ENCODE measurements at places on chromosomes 7 and 10.

DNA sequence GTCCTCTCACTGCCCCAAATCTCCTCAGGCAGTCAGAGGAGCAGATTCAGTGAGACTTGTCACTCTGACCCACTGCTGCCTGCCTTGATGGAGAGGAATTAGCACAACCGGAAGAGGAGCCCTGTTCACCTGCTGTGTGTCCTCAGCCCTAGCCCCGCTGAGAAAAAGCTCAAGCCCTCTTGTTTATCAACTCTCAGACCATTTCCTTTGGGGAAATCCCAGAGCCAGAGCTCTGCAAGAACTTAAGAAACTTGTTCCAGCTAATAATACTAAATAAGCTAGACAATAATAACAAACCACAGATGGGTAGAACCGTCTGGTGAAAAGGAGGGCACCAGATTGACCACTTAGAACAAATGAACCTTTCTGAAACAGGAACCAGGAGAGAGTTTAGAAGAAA is 37.7 kb upstream of the ITGB1 start:
- no peak for DNase-seq

DNA sequence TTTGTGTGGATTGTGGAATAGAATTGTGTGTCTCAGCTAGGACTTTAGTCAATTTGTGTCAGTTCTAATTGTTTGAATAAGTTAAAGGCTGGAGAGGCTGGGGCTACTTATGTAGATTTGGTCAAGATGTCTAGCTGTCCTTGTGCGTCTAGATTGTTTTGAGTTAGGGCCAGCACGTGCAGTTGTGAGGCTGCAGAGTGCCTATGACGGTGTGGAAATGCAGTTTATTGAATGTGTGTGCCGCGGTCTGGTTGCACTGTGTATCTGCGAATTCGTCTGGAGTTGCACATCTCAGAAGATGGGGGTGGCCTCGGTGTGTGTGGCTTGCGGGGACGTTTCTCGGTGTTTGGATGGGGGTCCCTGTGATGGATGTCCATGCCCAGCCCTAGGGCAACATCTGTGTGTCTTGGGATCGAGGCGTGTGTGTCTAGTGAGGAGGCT is 10.2 kb downstream of the EMX2 start:
- DNase-seq, result no peak

DNA sequence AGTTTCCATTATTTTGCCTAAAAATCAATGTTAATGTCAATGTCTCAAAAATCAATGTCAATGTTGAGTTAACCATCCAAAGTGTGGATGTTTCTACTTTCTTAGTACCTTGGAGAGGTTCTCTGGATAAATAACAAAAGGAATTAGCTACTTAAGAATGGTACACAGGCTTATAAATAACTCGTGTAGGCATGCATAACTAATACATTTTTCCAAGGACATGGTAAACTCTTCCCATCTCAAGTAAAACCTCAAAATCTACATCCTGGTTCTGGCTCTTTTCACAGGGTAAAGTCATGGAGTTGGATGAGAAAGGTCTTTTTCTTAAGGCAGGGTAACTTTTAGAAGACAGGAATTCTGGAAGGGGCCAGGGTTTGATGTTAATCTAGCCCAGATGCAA is 59.9 kb downstream of the CAV1 start:
- no peak for DNase-seq

GRCh38 chr10:60704471-60704870 is 73.8 kb upstream of the CDK1 start:
- DNase-seq, result no peak

GRCh38 chr7:66751945-66752344 is 11.4 kb downstream of the RABGEF1 start:
- no peak for DNase-seq

DNA sequence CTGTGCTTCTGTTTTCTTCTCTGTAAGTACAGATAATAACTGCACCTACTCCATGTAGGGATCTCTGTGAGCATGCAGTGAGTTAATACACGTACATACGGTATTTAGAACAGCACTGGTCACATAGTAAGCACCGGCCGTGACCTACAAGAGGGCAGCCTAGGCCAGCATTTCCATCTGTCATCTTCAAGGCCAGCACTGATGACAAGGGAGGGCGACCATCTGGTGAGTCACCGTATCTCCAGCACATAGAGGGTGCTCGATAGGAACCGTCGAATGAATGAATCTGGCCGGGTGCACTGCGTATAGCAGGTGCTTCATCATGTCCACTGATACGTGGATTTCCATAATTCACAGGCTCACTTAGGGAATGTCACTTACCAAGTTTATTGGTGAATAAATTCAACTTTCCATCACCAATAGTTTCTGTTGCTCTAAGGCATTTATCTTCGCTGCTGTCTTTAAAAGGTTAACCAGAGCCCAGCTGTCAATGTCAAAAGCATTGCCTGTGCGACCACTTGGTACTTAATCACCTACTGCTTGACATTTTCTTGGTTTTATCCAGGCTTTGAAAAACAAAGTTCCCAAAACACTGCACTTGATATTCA is 8.3 kb downstream of the NOD1 start:
- DNase-seq, result no peak

DNA sequence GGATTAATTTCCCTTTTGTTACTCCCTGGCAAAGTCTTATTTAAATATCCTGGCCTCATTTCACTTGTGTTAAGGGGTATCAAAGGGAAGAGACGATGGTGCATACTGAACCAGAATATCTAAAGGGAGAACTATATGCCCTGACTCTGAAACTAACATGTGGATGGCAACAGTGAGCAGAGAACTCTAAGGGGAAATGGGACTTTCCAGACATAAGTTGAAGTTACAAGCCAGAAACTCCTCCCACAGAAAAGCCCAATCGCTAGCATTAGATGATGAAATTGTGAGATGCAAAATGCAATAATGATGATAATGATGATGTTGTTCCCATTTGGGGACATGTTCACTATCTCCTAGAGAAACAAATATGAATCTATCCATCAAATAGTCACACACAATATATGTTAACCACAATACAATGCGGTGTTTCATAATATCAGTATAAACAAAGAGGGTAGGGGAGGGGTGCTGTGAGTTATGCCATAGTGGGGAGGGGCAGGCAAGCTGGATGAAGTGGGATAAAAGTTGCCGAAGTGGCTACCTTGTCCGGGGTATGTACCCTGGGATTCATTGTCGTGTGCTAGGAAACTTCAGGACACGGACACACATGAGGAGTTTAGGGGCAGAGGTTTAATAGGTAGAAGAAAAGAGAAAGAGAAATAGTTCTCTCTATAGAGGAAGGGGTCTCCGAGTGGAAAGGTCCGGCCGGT is 37.1 kb downstream of the TMEM229A start:
- no peak for DNase-seq

GRCh38 chr10:75910032-75910431 is 478.6 kb downstream of the LRMDA start:
- no peak for DNase-seq

- no peak for DNase-seq
These were observed 38.8 kb downstream of the EPC1 start for GRCh38 chr10:32308027-32308603.

DNA sequence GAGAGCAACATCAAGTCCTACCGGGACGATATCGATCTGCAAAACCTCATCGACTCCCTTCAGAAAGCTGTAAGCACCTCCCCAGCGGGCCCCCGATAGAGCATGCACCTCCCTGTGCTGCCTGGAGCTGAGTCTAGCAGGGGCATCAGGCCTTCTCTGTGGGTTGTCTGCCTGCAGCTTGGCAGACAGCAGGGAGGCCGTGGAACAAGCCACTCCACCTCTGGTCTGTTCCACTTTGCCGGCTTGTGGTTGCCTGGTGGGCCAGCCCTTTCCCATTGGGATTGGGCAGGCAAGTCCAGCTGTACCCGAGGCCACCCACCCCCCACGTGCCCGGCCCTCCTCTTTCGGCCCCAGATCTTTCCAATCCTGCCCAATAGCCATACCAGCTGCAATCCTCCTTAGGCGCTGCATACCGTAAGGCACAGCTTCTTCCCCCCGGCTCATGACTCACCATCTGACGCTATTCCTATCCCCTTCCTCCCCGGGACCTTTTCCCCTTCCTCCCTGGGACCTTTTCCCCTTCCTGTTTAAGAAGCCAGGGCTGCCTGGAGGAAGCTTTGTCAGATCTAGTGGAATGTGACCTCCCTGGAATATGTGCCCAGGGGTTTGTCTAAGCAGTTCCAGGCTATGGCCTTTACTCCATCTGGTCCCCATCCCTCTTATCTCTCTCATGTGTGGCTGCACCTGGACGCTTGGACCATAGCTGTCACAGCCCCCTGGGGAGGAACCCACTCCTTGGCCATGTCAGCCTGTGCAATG is 28.1 kb upstream of the SH2D4B start:
- DNase-seq, result peak; percentile 94

DNA sequence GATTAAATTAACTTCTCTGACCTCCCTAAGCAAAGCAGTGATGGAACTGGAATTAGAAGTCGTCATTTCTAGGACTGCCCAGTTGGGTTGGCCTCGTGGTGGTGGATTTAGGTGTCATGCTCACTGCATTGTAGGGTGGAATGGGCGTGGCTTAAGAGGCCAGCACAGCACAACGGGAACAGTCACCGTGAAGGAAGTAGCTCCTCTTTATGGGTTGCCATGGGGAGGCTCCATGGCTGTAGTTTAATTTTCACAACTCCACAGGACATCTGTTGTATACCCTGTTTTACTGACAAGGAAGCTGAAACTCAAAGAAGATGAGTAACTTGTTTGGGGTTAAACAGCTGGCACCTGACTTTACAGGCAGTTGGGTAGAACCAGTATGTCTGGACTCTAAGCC is 208.3 kb downstream of the CELF2 start:
- no peak for DNase-seq

GRCh38 chr7:138864667-138865066 is 66.7 kb upstream of the ATP6V0A4 start:
- DNase-seq, result peak; percentile 5

GRCh38 chr7:99755085-99755484 is 20.1 kb upstream of the CYP3A7 start:
- no peak for DNase-seq

DNA sequence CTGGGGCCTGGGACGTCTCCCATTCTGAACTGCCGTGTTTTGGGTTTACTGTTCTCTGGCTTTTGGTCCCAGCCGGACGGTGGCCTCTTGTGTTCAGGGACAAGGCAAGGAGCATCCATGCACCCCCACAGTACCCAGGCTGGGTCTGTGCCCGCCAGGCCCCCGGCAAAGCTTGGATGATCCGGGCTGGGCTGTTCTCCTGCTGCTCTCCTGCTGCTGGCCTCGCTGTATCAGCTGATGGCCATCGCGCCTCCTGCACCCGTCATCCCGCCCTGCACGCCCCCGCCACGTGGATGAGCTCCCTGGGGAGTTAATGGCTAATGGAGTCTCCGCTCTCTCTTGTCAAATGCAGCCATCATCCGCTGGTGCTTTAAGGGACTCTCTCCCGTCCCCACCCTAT is 14.9 kb upstream of the PSMG3 start:
- DNase-seq, result no peak

DNA sequence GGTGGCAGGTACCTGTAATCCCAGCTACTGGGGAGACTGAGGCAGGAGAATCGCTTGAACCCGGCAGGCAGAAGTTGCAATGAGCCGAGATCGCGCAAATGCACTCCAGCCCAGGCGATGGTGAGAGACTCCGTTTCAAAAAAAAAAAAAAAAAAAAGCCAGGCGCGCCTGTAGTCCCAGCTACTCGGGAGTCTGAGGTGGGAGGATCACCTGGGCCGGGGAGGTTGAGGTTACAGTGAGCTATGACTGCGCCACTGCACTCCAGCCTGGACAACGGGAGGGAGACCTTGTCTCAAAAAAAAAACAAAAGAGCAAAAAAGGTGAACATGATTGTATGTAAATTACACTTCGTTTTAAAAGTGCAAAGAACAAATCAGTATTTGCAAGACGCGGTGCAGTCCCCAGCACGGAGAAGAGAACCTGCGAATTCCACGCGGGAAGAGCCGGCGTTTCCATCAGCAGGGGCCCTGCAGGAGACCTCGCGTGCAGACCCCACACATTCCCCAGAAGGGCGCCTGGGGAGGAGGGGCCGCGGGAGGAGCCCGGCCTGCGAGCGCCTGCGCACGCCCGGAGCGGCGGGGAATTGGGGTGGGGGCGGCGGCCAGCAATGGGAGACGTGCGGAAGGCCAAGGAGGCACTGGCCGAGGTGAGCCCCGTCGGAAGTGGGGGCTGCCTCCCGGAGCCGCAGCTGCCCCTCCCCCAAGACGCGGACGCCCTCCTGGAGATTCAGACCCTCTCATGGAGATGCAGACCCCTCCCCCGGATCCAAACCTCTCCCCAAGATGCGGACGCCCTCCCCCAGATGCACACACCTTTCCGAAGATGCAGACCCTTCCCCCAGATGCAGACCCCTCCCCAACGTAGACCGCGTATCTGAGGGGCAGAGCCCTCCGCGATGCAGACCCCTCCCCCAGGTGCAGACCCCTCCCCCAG is 16.7 kb upstream of the SUN1 start:
- peak; percentile 93 for DNase-seq

- no peak for DNase-seq
These were observed 99.9 kb downstream of the ANK3 start for GRCh38 chr10:60289800-60290199.

DNA sequence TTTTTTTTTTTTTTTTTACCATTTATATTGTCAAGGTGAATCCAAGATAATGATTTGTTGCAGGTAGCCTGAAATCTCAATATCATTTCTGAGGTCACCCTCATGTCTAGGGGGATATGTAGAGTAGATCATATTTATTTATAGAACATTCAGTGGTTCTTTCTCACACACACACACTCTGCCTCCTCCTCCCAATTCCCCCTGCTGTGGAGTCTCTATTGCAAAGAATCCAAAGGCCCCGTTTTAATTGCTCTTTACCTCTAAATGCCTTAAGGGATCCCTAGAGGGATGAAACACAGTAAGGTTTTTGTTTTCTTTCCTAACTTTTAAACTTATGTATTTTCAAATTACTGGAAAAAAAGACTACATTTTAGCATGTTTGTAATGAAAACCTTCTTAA is 170.0 kb downstream of the PRKG1 start:
- no peak for DNase-seq

DNA sequence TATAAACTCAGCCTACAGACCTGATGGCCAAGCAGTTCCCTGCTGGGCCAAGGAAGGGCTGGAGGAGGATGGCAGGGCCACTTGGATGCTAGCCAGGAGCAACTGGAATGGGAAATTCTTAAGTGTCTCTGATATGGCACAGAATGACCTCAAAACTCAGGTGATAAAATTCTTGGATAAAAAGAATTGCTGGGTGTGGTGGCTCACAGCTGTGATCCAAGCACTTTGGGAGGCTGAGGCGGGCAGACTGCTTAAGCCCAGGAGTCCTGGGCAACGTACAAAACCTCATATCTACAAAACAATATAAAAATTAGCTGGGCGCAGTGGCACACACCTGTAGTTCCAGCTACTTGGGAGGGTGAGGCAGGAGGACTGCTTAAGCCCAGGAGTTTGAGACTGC is 14.0 kb upstream of the PKD1L1 start:
- DNase-seq, result no peak

Data from islet precursor cell (in vitro differentiated cells).